NCI-H1417 (cell line): ENCODE measurements at places on chromosomes 5 and 9.
A peak's percentile ranks its signal among the peaks of the same experiment; 100 is the strongest.

DNA sequence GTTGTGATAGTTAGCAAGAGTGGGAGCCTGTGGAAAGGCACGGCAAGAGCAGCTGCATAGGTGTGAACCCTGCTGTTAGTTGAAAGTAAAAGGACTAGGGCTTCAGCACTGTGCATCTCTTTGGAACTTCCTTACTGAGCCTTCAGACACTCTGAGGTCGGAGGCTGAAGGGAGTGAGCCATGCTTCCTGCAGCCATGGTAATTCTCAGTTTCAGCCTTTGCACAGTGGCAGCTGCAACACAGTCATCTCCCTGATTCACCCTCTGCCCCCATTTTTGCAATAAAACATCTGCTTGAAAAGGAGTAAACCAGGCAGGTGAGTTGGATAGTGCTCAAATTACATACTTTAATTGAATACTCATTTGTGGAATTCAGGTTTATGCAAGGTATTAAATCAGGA, 6.5 kb upstream of the TLE4 start:
- peak; percentile 44 for DNase-seq

DNA sequence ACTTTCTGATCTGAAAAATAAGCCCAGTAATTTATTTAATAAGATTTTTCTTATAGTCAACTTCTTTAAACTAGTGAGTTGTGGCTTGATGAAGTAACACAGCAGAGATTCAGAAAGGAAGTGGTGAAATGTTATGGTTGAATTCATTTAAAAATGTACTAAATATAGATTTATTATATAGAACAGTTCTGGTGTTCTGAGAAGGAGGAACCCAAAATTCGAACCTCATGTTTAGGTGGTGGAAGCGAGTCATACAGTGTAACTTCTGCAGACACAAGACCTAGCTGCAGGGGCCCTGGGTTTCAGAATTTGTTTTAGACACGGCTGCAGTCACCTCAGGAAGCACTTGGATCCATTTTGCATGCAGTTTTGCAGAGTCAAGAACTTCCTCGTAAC, 188.2 kb downstream of the TRIO start:
- DNase-seq: no peak

- no peak for DNase-seq
These were observed 532.7 kb upstream of the ST8SIA4 start for GRCh38 chr5:101435768-101436167.

DNA sequence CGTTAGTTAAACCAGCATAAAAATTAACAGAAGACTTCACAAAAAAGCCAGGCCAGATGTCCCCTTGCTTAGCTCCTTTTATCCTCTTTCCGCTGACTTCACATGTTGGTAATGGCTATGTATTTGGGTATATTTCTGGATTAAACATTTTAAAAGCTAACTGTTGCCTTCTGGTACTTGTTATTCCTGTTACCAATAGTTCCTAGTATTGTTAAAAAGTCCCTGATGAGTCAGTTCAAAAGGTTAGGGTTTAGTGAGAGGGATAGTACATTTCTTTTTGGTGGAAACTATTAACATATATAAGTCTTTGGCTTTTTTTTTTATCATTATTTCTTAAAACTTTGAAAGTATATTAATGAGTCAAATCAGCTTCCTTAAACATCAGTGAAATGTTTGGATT, 103.2 kb upstream of the ELL2 start:
- DNase-seq: no peak

- no peak for DNase-seq
These were observed 124.0 kb downstream of the GNAQ start for GRCh38 chr9:77907585-77907984.

DNA sequence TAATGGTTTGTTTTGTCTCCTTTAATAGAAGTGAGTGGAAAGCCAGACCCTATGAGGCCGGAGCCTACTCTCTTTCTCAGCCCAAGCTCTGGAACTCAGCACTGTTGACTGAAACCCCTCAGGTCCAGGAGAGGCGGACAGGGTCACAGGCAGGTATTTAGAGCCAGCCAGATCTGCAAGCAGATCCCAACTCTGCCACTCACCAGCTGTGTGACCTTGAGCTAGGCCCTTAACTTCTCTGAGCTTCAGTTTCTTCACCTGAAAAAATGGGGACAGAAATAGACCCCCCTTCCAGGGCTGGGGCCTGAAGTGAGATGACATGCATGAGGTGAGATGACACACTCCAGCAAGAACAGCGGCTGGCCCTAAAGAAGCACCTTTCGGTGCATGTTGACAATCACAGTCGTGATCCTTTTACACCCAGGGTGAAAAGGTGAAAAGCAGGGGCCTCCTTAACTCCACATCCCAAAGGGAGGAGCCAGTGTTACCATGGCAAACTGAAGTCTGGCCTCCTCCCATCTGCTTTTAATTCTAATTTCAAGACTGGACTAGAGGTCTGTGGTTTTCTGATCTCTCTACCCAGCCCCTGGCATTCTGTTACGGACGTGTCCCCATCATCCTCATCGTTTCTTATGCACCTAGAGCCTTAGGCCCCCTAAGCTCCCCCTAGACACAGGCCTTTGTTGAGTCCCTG, 27.2 kb downstream of the MORN5 start:
- no peak for DNase-seq

DNA sequence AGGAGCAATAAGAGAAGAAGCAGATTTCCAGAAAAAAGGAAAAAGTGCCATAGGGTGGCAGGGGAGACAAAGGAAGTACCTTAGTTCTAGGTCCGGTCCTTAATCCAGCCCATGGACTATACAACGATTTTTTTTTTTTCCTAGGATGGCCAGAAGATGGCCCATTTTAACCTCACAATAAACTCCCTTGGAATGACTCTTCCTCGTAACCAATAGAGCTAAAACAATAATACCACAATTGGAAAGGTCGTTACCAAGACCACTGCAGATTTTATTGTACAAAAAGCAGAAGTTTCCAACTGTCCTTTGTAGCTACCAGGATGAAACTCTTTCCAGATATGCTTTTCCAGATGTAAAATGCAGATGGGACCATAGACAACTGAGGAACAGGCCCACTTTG, 34.4 kb upstream of the SSBP2 start:
- peak; percentile 4 for DNase-seq

DNA sequence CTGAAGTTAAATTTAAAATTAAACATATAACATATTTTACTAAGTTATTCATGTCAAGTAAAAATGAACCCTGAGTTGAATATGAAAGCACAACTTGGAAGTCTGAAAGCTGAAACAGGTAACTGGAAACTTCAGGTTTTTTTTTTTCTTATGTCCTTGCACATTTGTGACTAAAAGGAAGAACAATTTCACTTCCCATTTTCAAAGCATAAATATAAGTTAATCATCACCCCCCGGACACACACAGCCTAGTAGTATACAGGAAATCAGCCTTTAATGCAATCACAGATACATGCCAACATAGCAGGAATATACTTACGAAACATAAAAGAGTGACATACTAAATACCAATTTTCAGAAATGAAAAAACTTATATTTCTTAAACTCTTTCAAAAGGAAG, 225.9 kb downstream of the RFX3 start:
- no peak for DNase-seq

GRCh38 chr5:79924936-79925893, 65.8 kb downstream of the MTX3 start:
- no peak for DNase-seq

DNA sequence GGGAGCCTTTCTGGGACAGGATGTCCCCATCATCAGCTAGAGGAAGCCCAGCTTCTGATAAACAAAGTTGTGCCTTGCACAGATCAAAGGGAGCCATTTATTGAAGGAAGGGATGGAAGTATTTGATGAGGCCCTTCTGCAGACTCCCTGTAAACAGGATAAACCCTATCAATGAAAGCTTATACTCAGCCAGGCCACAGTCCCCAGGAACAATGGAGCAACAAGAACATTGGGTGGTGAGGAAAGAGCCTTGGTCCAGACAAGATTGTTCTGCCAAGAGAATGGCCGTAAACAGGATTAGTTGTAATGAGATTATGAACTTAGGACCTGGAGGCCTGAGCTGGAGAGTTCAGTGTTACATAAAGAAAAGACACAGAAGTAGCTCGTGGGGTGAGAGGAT, 40.5 kb upstream of the LIFR start:
- no peak for DNase-seq

DNA sequence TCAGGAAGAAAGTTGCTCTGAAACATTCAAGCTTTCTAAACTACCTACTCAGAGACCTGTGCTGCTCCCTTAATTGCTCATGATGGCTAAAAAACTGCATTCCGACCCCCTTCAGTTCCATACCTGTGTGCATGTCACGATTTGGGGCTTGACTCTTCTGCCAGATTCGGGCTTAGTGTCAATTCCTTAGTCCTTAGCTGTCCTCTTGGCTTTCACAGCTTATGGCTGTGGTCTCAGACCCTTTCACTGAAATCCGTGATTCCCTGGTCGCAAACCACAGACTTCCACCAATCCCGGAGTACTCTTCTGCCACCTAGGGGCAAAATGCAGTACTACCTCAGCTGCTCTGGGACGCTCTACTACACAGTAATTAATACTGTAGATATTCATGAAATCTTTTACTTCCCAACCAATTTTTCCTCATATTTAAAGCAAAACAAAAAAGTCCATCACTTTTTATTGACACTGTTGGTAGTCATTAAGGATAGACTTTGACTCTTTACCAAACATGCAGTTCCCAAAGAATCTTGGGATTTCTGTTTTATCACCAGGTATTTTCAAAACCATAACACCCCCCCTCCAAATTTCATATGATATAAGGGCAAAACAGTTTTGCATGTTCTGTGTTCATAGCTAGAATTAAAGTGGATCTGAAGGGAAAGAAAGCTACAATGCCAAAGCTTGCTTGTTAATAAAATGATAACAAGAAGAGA, 617.4 kb downstream of the SLCO4C1 start:
- peak; percentile 74 for DNase-seq
